ENCODE measurements at places on chromosomes 7 and 10.

- DNase-seq, result no peak
Measured at GRCh38 chr10:1267568-1267967, 211.4 kb downstream of the WDR37 start.

DNA sequence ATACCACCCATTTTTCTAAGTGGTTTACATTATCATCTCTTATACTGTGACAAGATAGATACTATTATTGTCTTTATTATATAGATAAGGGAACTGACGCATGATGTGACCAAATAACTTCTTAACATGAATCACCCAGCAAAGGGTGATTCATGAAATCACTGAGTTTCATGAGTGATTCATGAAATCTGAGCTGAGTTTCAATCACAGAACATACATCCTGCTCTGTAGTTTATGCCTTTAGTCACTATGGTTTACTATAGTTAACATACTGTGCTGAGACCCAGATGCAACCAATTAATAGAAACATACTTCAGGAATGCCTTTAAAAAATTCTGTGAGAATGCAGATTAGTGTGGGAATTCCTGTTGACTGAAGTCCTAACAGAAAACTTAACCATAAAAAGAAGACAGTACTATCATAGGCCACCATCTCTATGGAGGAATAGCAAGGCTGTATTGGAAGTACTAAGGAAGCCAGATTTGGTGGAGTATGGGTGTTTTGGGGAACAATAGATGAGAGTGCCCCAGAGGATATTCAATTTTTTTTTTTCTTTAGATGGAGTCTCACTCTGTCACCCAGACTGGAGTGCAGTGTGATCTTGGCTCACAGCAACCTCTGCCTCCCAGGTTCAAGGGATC is 43.1 kb upstream of the SEMA3A start:
- DNase-seq, result no peak

DNA sequence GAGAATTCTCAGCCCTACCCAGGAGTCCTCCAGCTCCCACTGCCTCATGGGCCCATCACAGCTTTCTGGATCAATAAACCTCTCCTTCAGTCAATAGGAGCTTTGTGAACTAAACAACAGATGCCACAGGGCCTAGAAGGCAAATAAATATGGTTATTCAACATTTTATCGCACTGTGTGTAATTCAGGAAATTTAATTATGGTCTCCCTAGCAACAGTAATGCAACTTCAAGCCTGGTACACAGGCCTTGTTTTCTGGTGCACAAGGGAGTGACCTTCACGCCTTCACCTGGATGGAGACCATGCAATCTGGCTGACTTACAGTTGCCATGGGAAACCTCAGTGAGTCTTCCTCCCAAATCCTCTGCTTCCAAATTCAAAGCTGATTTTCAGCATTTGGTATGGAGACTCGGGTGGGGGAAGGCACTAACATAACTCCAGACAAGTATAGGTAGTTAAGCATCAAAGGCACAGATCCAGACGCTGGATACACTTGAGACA is 441.0 kb upstream of the NPVF start:
- no peak for DNase-seq

- DNase-seq, result no peak
Measured at GRCh38 chr7:29564496-29565223, 1.0 kb downstream of the PRR15 start.

- no peak for DNase-seq
Measured at GRCh38 chr7:87316846-87317552, 28.5 kb upstream of the CROT start.

GRCh38 chr10:30505543-30506298 is 71.7 kb downstream of the MAP3K8 start:
- DNase-seq, result no peak

DNA sequence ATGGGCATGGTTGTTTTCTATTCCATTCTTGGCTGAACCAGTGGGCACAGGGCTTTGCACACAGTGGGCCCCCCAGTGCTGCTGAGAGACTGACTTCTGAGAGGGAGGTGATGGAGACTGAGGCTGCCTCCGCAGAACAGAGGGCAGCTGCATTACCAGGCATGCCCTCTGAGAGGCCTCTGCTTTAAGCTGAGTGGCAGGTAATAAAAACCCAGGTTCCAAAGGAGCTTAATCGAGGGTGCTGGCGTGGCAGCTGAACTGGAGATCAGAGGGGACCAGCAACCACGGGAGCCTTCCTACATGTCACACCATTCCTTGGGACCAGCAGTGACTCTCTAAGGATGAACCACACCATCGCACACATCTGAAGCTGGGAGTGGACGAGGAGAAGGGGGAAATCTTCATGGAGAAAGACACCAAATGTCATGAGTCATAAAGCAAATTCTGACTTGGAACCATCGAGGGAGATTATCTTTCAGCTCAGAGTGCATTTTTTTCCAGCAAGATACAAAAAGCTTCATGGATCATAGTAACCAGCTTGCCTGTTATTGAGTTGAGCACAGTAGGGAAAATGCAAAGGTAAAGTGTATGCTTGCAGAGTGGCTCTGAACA is 24.6 kb downstream of the HIPK2 start:
- no peak for DNase-seq

DNA sequence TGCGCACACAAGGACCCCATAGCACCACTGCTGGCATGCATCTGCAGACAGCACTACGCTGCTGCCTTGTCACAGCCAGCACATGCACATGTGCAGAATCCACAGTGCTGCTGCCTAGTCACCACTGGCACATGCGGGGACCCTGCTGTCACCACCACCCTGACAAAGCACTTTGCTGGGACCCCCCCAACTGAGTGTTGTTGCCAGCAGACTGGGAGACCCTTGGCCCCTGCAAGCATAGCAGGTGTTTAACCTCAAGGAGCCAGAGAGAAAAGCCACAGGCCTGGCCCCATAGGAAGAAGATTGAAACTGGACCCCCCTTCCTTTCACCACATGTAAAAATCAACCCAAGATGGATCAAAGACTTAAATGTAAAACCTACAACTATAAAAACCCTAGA is 211.2 kb downstream of the ITGB1 start:
- no peak for DNase-seq

DNA sequence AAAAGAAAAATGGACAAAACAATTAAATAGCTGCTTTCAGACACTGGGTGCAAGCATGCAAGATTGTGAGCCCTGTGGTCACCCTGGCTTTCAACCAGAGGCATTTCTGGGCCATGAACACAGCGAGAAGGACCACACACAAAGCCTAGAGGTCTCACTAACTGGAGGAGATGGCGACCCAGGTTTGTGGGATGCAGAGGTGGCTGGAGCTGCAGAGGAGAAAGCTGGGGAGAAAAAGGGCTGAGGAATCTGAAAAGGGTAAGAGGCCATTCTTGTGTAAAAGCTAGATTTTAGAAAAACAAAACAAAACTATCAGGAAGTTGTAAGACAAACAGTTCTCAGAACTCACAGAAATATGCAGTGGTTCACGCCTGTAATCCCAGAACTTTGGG is 30.1 kb upstream of the PTPRN2 start:
- no peak for DNase-seq

DNA sequence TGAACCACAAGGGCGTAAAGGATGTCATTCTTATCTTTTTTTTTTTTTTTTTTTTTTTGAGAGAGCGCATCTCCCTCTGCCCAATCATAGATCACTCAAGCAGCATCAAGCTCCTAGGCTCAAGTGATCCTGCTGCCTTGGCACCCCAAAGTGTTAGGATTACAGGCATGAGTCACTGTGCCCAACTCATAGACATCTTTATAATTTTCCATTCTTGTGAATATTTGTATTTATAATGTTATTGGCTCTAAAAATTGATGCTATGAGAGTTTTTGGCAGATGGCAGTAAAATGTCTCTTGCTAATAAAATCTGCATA is 128.7 kb downstream of the AKR1D1 start:
- no peak for DNase-seq

DNA sequence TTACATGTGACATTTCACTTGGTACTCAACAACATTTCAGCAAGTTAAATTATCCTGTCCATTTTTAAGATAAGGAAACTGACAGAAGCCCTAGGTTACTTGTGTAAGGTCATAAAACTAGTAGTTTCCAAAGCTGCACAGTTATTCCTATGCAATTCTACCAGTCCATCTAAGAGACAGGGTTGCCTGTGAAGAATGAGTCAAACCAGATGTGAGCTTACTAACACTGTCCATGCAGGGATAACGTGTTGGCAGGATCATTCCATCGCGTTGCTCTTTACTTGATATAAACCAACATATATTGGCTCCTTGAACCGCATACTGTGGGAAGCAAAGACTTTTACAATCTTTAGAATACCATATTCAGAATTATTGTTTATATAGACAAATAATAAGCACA is 280.9 kb upstream of the HGF start:
- DNase-seq, result no peak

- no peak for DNase-seq
Measured at GRCh38 chr10:10492420-10492819, 525.3 kb upstream of the CELF2 start.

DNA sequence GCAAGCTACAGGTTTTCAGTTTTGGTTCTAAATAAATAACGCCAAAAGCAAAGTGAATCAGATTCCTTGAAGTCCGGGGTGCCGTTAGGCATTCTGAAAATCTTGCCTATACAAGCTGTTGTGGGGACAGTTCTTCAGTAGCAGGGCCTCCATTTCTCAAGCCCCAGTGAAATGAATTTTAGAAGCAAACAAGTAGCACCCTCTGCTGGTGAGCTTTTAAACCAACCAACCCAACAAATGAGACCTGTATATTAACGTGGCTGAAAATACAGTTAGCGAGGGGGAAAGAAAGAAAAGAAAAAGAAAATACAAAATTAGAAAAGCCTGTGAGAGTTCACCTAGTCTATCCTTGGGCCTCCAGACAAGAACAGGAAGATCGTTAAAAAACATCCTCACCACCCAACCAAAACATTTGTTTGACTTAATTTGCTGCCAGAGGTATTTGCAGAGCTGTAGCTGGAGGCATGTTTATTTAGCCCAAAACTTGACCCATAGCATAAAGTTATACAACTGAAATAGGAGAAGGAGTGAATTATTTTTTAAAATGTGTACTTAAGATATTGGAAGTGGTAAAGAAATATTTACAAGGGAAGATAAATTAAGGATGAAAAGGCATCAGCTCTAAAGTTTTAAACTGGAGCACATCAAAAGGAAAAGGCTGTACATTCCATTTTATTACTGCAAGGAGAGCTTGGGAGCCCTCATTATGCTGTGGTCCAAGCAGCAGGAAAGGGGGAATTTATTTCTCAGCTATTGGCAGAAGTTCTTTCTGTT is 98.9 kb downstream of the DYNC1I1 start:
- DNase-seq, result no peak

- DNase-seq, result no peak
Measured at GRCh38 chr10:119940487-119940886, 48.0 kb downstream of the SEC23IP start.
